ENCODE measurements at places on chromosomes 3 and 15.

- no peak for DNase-seq
Measured at GRCh38 chr3:31892916-31893573, 88.0 kb downstream of the OSBPL10 start.

DNA sequence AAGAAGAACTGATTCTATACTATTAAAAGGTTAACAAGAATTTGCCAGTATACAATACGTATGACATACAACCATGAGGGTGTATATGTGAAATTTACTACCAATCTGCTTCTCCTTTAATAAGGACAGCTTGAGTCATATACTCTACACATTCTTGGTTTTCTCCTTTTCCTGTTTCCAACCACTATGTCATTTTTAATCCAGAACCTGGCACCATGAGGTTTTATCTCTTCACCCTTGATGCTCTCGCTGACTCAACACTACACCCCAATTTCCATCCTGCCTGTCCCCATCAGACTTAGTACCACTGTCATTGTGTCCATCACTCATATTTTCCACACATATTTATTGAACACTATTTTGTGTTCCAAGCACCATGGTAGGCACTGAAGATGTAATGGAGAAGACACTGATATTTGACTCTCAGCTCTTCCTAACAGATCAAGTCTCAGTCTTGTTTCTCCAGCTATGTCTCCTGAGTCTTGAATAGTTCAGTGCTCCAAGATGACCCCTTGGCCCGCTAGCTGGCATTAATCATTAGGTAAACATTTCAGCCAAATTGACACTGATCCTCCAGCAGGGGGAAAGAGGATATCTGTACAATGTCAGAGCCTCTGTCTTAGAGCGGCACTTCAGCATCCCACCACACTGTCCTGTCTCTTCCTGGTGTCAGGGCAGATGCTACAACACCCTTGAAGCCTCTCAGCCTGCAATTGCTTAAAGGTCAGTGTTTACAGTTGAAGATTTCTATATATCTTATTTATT is 11.2 kb upstream of the COL8A1 start:
- DNase-seq: no peak

GRCh38 chr15:94470492-94470891 is 239.1 kb downstream of the MCTP2 start:
- DNase-seq: no peak

GRCh38 chr15:40948706-40949473 is 4.4 kb upstream of the CHAC1 start:
- DNase-seq: no peak

- DNase-seq: no peak
Measured at GRCh38 chr15:77421370-77421700, 647 bp downstream of the HMG20A start.

DNA sequence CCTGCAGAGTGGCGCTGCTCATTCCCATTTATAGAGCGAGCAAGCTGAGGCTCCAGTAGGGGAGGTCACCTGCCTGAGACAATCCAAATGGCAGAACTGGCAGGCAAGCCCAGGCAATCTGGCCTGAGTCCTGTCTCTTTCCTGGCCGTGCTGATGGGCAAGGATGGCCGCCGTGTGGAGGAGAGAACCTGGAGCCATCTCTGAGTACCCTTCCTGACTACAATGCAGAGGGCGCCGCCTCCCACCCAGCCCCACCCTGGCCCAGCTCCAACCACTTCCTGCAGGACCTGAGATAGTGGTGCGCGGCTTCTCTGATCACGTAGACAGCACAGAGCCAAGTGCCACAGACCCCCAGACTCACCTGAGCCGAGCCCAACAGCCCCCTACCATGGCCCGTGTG is 7.0 kb downstream of the TLR9 start:
- no peak for DNase-seq

DNA sequence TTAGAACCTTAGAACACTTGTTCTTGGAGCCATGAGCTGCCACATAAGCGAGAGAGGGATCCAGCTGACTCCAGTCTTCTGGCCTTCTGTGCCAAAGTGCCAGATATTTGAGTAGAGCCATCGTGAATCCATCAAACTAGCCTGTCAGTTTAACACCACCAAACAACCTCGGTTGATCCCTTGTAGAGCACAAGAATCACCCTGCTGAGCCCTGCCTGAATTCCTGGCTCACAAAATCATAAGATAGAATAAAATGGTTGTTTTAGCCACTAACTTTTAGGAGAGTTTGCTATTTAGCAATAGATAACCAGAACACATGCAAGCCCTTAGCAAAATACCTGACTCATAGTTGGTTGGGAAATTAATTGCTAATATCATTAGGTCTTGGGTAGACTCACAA is 407.6 kb upstream of the PROK2 start:
- DNase-seq: no peak

Measured in omental fat pad (tissue), 4 donors.